Tibial nerve (tissue), 4 donors: ENCODE measurements at places on chromosomes 16 and 17.

- H3K27me3 ChIP-seq: no peaks in the 10 kb centered on the region
- no peaks in the 10 kb centered on the region for H3K36me3 ChIP-seq
- H3K4me3 ChIP-seq: no peak overlapping the region
These were observed 34.2 kb downstream of the RMI2 start for GRCh38 chr16:11379420-11379819.

DNA sequence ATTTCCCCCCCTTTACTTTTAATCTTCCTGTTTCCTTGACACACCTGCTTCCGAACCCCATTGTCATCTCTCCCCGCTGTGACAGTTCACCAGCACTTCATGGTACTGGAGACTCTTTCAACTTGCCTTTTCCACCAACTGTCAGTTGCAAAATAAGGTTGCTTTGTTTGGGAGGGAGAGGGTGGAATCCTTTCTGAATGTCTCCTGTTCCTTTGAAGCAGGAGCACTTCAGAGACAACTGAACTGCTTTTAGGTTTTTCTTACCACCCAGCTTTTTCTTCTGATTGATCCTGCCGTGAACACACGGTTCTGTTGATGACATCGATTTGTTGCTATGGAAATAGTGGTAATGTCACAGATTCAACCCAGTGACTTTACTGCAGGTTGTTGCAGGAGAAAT lies 42.0 kb downstream of the RPA1 start:
- no peaks in the 10 kb centered on the region for H3K36me3 ChIP-seq
- DNase-seq: no peak

GRCh38 chr16:89701425-89702406 lies at the start of gene SPATA2L:
TSS of gene SPATA2L (minus strand) at chr16:89701705. CDS start at chr16:89701232, 473 bp downstream.
- peak within 1 kb of the TSS; percentile 79 for H3K4me3 ChIP-seq
- H3K4me1 ChIP-seq: peaks cover 35% of the 10 kb centered on the region
- DNase-seq: peak; percentile 59
- H3K36me3 ChIP-seq: no peaks in the 10 kb centered on the region
- no peaks in the 10 kb centered on the region for H3K27me3 ChIP-seq

DNA sequence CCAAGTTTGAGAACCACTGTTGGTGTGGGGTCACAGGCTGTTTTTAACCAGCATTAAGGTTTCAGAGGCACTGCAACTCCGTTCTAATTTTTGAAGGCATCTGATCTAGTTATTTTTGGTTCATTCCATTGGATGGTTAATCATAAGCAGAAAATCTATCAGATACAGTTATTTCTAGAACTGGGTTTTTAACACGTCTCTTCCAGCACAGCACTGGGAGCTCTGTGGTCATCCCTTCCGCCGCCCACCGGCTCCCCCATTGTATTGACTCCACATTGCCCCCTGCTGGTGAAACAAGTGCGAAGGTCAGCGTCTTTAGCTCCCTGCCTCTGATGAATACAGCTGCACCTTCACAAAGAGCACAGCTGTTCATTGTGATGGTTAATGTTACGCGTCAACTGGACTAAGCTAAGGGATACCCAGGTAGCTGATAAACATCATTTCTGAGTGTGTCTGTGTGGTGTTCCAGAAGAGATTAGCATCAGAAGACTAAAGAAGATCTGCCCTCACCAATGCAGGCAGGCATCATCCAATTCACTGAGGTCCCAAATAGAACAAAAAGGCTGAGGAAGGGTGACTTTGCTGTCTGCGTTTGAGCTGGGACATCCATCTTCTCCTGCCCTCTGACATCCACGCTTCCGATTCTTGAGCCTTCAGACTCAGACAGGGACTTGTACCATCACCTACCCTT lies 8.5 kb downstream of the CCL18 start:
- H3K4me3 ChIP-seq: no peak overlapping the region
- H3K27me3 ChIP-seq: no peaks in the 10 kb centered on the region
- H3K4me1 ChIP-seq: no peaks in the 10 kb centered on the region
- H3K27ac ChIP-seq: no peak overlapping the region

- H3K4me1 ChIP-seq: no peaks in the 10 kb centered on the region
- no peak for DNase-seq
- H3K4me3 ChIP-seq: no peak overlapping the region
- no peak overlapping the region for H3K27ac ChIP-seq
These were observed 143.5 kb downstream of the MYO1D start for GRCh38 chr17:32733401-32733800.

DNA sequence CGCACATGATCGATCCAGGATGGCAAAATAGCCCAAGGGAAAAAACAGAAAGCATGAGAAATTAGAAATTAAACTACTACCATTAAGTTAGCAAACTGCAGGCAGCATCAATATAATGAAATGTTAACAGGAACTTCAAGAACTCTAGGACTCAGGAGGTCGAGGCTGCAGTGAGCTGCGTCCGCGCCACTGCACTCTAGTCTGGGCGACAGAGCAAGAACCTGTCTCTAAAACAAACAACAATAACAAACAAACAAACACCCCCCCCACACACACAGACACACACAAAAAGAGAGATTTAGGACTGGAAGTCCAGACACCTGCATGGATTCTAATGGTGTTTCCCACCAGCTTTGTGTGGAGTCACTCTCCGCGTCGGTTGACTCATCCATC lies 525 bp upstream of the SEPHS2 start:
- no peak for DNase-seq
- H3K36me3 ChIP-seq: no peaks in the 10 kb centered on the region
- H3K27ac ChIP-seq: peak overlapping the region; percentile 97
- H3K27me3 ChIP-seq: no peaks in the 10 kb centered on the region
- peak overlapping the region; percentile 100 for H3K4me3 ChIP-seq

DNA sequence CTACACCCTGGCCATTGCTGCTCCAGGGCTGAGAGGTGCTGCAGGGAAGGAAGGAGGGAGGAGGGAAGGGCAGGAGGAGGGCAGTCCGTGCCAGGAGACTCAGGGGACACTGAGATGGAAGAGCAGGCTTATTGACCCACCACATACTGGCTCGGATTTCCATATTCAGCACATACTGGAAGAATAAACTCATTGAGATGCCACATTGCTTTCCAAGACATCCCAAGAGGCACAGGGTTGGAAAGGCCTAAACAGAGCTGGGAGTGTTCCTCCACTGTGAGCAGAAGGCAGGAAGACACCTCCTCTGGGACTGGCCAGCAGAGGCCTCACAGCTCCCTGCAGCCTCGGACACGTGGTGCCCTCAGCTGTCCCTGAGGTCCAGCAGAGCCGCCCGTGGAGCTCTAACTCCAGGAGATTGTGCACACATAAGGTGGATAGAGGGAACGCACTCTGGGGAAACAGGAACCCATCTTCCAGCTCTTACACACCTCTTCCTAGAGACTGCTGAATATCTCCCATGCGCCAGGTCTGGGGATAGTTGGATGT lies 17.4 kb downstream of the CCDC182 start:
- no peaks in the 10 kb centered on the region for H3K27me3 ChIP-seq
- no peaks in the 10 kb centered on the region for H3K36me3 ChIP-seq
- DNase-seq: no peak
- no peak overlapping the region for H3K4me3 ChIP-seq

DNA sequence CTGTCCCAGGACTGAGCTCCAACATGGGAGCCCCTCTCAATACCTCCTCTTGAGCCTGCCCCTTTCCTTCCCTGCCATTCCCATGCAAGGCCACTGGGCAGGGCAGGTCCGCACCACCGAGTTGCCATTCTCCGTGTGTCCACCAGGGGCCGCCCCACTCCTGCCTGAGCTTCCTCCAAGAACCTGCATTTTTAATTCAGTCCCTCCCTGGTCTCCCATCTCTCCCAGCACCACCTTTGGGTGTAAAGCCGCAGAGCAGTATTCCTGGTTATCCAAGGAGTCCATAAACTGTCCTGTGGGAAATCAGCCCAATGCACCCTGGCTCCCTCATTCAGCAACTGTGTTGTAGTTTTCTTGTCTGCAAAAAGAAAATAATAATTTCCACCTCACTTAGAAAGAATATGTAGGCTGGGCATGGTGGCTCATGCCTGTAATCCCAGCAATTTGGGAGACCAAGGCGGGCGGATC lies 15.9 kb upstream of the ANKRD40CL start:
- H3K27ac ChIP-seq: no peak overlapping the region
- DNase-seq: peak; percentile 85
- H3K36me3 ChIP-seq: no peaks in the 10 kb centered on the region
- H3K4me3 ChIP-seq: no peak overlapping the region
- peaks cover 10% of the 10 kb centered on the region for H3K4me1 ChIP-seq
- H3K27me3 ChIP-seq: peaks cover 5% of the 10 kb centered on the region
